ENCODE measurements at places on chromosomes 2 and 18. TPM values are rescaled to one million over a fixed set of nuclear protein-coding genes. Genes with fewer than 3 reads are reported as not detected.

GRCh38 chr18:33918571-33918970 is 306.1 kb downstream of the NOL4 start:
- no peak for DNase-seq

GRCh38 chr2:240889601-240890560 is 6.1 kb downstream of the MAB21L4 start:
- DNase-seq: no peak

GRCh38 chr2:71607151-71607889 is 154.0 kb downstream of the DYSF start:
- no peak for DNase-seq

- no peak for DNase-seq
Observed at GRCh38 chr2:236554629-236555282, 14.9 kb upstream of the ACKR3 start.

DNA sequence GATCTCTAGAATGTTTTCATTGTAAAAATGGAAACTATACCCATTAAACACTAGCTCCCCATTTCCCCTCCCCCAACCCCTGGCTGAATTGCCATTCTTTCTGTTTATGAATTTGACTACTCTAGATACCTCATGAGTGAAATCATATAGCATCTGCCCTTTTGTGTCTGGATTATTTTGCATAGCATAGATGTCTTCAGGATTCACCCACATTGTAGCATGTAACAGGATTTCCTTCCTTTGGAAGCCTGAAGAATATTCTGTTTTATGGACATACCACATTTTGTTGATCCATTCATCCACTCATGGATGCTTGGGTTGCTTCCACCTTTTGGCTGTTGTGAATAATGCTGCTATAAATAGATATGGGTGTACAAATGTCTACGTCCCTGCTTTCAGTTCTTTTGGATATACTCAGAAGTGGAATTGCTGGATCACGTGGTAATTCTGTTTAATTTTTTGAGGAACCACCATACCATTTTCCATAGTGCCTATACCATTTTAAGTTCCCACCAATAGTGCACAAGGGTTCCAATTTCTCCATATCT is 7.7 kb upstream of the ASB1 start:
- no peak for DNase-seq

The MARS2 gene
- 19.5 TPM for total RNA-seq

DNA sequence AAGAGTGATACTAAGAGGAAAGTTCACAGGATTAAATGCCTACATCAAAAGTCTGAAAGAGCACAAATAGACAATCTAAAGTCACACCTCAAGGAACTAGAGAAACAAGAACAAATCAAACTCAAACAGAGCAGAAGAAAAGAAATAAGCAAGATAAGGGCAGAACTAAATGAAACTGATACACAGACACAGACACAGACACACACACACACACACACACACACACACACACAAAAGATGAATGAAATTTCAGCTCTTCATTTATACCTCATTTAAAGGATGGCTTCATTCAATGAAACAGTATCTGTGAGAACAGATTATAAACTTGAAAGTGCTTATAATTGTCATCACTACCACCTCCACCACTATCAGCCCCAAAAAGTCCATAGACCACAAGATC is 428.9 kb downstream of the MBD2 start:
- no peak for DNase-seq

The CTLA4 gene
- not detected for total RNA-seq

DNA sequence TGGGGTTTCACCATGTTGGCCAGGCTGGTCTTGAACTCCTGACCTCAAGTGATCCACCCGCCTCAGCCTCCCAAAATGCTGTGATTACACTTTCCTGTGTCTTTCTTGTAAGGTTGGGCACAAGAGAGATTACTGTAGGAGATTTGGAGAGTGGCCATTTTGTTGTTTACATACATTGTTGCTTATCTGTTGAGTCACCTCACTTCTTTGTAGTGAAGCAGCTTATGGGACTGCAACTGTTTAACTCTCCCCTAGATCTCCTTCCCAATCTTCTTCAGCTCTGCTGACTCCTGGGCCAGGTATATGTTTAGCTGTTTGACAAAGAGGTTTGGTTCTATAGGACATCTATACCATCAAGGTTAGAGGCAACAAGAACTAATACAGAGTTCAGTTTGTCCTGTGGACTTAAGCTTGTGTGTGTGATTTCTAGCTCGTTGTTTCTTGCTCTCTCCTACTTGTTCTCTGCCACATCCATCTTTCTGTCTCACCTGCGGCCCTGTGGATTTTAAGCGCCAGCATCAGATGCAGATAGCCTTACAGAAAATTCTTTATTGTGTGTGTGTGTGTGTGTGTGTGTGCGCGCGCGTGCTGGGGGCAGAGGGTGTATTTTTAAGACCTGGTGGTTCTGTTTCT is 95.4 kb downstream of the HAUS1 start:
- peak; percentile 62 for DNase-seq

GRCh38 chr2:148906124-148906523 is 31.1 kb downstream of the KIF5C start:
- DNase-seq: no peak

The AGFG1 gene
- 187 TPM for total RNA-seq

The SLC4A3 gene
- 0.10 TPM for total RNA-seq

DNA sequence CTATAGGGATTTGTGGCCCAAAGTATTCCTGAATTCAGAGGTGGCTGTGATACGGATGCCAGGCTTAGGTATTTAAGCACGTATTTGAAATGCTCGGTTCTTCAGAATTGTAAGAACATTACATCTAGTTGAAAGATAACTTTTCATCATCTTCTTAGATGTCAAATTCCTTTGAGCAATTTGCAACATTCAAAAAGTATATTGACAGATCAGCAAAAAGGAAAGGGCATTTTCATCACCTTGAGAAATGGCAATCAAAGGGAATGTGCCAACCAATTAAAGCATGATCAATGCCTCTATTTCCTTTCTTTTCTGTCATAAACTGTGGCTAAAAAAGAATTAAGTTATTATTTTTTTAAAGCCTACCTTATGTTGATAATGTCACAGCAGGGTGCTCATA is 66.3 kb upstream of the LRRTM4 start:
- DNase-seq: no peak

The CNTNAP5 gene
- not detected for total RNA-seq

The ZNF396 gene
- 1.6 TPM for total RNA-seq

GRCh38 chr18:13165636-13166423 is 52.7 kb upstream of the LDLRAD4 start:
- no peak for DNase-seq

DNA sequence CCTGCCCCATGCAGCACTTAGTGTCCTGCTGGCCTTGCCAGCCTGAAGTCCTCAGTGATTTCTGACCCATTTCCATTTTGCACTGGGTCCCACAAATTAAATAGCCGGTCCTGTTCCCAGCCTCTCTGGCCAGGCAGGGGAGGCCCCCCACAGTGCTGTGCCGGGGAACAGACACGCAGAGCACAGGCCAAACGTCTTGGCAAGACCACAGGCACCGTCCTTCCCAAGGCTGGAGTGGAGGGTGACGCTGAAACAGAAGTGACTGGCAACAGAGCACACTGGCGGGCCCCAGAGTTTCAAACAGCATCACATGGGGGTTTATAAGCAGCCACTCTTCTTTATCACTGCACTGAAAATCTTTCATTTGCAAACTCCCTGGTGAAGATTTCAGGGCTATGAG is 52.2 kb downstream of the EDAR start:
- no peak for DNase-seq

- DNase-seq: no peak
Observed at GRCh38 chr2:232028631-232029030, 67.1 kb downstream of the DIS3L2 start.

- peak; percentile 28 for DNase-seq
Observed at GRCh38 chr18:32095900-32096229, 4.2 kb downstream of the RNF138 start.

The KCNE4 gene
- total RNA-seq: not detected

GRCh38 chr2:101500180-101500579 is 25.3 kb upstream of the RFX8 start:
- no peak for DNase-seq

DNA sequence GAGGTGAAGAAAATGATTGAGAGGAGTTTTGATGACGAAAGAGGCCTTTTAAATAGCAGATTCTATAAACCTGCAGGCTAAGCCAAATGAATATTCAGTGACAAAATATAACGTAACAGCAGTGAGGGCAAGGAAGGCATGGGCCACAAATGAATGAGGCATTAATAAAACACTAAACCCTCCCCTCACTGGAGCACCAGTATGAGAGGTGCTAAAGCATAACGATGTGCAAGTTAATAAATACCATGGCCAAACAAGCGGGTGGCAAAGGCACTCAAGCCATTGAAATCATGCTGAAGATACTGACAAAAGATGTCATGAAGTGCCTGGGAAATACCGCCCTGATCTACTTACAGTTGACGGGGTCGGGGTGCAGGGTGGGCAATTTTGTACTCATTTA is 30.2 kb upstream of the LONRF2 start:
- no peak for DNase-seq

GRCh38 chr2:8242739-8243138 is 439.1 kb upstream of the ID2 start:
- DNase-seq: no peak

The UGT1A7 gene
- total RNA-seq: not detected

DNA sequence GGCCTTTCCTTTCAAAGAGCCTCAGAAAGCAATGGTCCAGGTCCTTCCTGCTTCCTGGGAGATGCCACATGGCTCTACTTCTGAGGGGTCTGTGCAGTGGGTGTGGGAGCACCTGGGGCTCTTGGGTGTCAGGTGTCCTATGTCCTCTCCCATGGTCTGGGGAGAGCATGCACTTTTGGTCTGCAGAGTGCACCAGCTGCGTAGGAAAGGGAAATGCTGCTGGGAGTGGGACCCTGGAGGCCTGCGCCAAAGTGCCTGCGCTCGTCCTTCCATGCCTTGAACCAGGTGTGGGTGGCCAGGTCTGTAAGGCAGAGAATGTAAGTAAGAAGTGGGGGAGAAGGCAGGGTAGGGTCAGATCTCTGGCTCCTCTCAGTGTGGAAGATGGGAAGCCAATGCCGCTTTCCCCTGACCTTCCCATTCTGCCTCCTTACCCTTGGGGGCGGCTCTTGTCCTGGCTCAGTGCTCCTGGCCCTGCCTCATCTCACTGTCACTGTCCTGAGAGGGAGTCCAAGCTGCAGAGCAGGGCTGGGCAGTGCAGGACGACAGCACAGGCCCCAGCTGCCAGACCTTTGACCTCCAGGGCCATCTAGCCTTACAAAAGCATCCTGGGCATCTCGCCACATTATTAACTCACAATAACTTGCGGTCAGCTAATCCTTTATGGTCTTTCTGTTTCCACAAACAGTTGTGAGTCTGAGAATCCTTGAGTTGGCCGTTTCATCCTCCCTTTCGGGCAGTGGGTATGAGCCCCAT is 6.6 kb upstream of the PROM2 start:
- no peak for DNase-seq

Data from HepG2 (cell line).